NCI-H1417 treated with DMSO at 0.1 percent for 48 hours (cell line): ENCODE measurements at places on chromosomes 3 and 15.

- DNase-seq = no peak
Observed at GRCh38 chr15:25713736-25714537, 149.2 kb downstream of the ATP10A start.

DNA sequence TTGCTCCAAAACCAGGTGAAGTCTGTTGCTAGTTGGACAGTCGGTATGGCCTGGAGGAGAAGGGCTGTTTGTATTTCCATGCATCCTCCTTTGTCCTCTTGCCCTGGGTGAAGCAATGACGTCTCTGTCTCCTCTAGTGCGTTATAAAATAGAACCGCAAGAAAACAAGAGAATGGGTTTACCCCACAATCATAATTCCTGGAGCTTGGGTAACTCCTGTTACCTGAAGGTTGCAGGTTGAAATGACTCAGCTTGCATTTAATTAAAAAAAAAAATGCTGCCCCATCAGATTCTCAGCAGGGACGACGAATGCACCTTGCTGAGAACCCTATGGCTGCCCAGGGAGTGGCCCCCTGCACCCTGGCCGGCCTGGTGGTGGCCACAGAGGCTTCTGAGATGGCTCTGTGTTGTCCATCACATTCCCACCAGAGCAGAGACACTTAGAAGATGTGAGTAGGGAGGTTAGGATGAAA is 228.2 kb upstream of the BHLHE40 start:
- no peak for DNase-seq

DNA sequence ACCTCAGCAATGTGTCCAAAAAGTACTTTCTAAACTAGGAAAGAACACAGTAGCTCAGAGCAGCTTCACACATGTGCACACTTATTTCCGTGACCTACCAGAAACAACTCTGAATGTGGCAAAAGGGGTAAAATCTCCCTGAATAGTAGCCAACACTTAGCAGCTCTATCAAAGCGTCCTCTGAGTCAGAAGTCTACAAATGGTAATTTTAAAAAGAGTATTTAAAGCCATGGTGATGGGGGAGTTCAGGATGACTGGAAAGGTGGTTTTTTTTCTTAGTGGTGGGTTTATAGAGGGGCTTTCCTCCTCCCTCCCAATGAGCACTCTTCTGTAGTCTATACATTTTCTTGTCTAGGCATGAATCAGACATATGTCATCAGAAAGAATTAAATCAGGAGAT is 223.8 kb upstream of the PRICKLE2 start:
- no peak for DNase-seq

DNA sequence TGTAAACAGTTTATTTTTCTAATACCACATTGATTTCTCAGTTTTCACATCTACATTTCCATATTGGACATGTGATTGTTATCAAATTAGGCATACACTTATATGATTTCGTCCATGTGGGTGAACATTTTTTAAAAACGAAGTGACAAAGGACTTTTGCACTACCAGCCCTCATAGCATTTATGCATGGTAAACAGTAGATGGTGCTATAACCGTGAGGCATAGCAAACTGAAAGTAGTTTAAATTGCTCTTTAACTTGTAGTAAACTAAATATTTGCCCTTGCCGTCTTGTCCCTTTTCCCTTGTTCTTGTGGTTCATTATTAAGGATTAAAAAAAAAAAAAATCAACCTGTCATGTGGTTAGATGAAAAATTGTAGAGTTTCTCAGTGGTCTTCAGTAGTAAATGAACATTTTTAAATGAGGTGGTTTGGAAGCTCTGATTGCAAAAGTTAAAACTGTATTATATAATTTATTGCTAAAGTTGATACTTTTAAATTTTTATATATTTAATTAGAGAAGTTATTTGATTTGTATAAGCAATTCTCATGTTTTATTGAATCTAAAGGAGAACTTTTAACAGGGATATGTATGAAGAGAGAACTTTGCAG is 24.0 kb downstream of the STX19 start:
- no peak for DNase-seq
